Stimulated activated CD8-positive, alpha-beta memory T cell treated with anti-CD3 and anti-CD28 coated beads, Interleukin-4, amount 100 ng/mL, for 4 hours (primary cell): ENCODE measurements at places on chromosomes 16 and 17.

- DNase-seq = no peak
Measured at GRCh38 chr16:26595199-26595598, 471.5 kb upstream of the C16orf82 start.

DNA sequence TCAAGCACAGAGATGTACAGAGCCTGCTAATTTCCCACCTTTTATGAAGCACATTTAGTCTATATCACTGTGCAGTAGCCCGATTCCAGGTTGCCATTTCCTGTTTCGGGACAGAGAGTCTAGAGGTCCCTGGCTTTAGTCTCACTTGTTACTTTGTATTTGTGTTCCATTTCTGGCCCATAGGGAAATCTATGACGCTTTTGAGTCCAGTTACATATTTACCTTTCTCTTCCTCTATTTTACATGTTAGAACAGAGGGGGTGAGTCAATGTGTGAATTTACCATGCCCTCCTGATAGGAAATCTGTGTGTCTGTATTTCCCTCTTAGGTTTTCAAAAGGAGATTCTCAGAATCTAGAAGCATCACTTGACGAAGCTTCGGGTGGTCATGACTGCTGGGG is 227.1 kb upstream of the ZFHX3 start:
- DNase-seq = no peak

- DNase-seq = no peak
Measured at GRCh38 chr17:10010752-10011151, 105.7 kb upstream of the RCVRN start.

DNA sequence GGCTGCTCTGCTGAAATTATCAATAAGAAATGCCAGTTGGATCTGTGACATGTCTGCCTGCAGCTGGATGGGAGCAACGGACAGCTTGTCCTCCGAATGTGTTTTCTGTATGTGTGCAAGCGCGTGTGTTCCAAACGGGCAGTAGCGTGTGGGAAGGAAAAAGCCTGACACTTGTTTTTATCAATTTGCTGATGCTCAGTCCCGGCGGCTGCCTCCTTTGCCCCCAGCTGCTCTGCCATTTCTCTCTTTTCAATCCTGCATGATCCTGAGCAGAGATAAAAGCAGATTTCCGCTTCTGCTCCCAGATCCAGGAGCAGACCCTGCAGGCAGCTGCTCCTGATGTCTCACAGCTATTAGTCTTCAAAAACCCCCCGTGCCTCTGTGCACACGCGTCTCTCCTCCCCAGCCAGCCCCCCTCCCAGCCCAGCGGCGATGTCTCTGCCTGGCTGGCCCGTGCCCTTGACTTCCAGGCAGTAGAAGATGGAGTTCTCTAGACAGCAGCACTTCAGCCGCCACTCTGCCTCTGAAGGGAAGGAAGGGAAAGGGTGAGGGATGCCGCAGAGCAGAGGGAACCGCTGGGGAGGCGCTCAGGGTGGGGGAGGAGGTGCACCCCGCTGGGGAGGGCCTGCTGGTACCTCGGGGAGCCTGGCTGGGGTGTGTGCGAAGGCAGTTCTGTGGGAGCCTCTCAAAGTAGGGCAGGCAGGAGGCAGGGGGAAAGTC is 4.1 kb downstream of the PRCD start:
- no peak for DNase-seq

- DNase-seq = no peak
Measured at GRCh38 chr17:29357821-29358232, 32.3 kb upstream of the TAOK1 start.

- DNase-seq = no peak
Measured at GRCh38 chr16:55081622-55082590, 151.2 kb downstream of the IRX5 start.

DNA sequence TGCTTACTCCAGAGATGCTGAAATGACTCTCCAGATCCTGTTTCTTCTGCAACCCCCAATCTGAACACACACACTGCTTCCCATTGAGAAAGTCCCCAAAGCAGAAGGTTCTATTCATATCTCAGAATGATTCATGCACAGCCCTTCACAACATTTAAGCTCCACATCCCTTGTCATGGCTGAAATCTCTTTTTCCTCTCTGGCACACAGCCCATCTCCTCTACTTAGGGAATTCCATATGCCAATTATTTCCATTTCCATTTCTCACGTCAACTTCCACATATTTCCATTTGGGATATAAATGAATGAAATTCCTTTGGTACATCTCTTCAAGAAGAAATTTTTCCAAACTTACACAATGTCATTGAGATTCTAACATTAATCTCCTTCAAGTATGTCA is 119.6 kb downstream of the CDH11 start:
- DNase-seq = no peak

GRCh38 chr16:59684911-59685310 is 950.8 kb upstream of the GOT2 start:
- no peak for DNase-seq

DNA sequence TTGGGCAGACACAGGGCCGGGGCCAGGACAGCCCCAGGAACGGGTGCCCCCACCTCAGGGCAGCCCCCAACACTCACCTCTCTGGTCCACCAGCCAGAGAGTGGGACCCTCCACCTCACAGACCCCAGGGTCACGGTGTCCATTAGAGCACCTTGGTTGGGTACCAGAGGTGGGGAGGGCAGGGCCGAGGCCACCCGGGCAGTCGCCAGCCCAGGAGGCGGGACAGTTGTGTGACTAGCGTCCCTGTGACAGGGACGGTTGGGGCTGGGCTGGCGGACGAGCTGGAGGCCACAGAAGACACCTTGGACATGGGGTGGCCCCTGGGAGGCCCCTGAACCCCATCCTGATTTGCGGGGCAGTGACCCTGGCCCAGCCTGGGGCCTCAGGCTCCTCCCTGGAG is 11.7 kb upstream of the C1QTNF8 start:
- DNase-seq = no peak

DNA sequence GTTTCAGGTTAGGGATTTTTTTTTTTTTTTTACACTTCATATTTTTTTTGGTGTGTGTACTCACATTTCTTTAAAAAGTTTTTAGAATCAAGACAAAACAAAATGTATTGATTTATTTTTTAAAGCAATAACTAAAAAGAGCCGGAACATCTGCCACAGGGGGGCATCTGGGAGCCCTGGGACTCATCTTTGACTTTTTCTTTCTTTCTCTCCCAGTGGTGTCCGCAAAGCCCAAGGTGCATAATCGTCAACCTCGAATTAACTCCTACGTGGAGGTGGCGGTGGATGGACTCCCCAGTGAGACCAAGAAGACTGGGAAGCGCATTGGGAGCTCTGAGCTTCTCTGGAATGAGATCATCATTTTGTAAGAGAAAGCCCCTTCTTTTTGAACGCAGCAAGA is 36.3 kb downstream of the WWP2 start:
- no peak for DNase-seq

DNA sequence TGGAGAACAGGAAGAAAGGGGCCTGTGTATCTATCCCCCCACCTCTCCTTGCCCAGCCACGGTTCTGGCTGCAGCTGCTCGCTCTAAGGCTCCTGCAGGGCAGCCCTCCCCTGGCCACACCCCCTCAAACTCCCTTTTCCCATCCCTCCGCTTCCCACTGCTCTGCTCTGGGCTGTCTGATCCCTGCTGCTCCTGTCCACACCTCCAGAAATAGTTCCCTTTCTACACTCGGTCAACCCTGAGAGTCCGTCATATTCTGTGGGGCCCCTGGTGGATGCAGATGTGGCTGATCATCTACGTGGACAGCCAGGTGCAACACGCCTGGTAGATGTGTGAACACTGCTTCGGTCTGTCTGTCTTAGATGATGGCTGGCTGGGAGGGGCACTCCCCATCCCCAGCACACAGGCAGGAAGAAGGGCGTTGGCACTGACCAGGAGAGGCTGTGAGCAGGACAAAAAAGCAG is 19.3 kb upstream of the KRT19 start:
- no peak for DNase-seq
